Activated CD4-positive, alpha-beta memory T cell treated with anti-CD3 and anti-CD28 coated beads, Interleukin-2, amount 10 ng/mL, durations not matched to agents 7 days and 5 days (primary cell): ENCODE measurements at places on chromosomes 7 and 10. TPM values are rescaled to one million over a fixed set of nuclear protein-coding genes. Genes with fewer than 3 reads are reported as not detected.
A peak's percentile ranks its signal among the peaks of the same experiment; 100 is the strongest.

Gene GRM8
- not detected for total RNA-seq

Gene HTR5A
- not detected for total RNA-seq

Gene CCDC6
- 22.6 TPM for total RNA-seq

Gene MNX1
- 0.10 TPM for total RNA-seq

Gene BLNK
- not detected for total RNA-seq

Gene SERPINE1
- total RNA-seq, result 0.23 TPM

Gene CYP3A7
- not detected for total RNA-seq

Gene C10orf53
- total RNA-seq, result not detected

Gene DENND2A
- not detected for total RNA-seq

DNA sequence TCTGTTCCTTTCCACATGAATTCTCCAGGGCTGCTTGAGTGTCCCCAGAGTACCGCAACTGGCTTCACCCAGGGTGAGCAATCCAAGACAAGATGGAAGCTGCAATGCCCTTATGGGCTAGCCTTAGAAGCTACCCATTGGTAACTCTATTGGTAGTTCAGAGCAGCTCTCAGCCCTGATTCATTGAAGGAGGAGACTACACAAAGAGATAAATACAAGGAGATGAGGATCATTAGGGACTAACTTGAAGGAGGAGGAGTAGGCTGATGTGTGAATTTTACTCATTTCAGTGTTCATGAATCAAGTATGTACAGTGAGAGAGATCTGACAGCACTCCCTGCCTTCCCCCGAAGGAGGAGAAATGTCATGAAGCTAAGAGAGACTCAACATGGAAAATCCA is 124.0 kb downstream of the REEP3 start:
- DNase-seq, result no peak

DNA sequence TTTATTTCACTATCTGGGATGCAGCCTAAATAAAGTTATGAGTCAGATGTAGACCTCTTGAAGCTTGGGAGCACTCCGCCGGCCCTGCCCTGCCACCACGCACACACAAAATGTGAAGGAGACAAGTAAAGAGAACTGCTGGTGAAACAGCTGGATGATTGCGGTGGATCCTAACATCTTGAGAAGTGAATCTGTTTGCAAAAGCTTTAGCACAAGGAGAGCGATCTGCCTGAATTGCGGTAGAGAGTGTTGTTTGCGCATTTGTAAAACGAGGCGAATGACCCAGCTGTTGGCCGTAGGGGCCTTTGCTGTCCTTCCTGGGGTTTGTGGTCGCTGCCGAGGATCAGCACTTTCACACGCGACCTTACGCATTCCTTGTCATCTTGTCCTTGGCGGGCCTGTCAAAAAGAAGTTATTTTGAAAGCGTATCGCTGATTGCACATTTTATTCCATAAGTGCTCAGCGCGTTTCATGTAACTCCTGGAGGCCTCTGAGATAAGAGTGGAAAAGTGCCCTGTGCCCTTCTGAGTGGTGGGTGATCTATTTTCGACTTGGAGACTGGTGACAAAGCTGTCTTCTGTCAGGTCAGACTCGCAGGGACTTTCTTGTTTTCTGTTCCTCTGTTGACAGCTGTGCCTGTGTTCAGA is 40.8 kb downstream of the RBM20 start:
- no peak for DNase-seq

GRCh38 chr7:1555813-1556543 is at the start of gene TMEM184A:
TMEM184A (minus strand) TSS chr7:1556205; CDS start chr7:1555484, 721 bp downstream.
- peak; percentile 46 for DNase-seq

- no peak for DNase-seq
These were observed 322.0 kb upstream of the SEMA3D start for GRCh38 chr7:85508642-85509410.

- DNase-seq, result no peak
These were observed 3.2 kb upstream of the RAB18 start for GRCh38 chr10:27500886-27501285.

DNA sequence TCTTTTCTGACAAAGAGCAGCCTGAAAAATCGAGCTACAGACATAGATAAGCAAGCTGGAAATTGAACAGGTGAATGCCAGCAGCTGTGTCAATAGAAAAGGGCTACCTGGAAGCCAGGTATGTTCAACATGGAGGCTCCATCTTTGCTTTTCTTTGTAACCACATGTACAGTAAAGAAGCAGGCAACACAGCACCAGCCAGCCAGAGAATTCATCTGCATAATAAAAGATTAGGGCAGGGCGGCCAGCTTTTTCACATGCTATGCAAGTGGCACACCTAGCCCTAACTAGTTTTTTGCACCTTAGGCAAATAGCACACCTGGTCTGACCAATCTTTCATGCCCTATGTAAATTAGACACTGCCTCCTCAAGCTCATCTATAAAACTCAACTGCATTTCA is 25.7 kb downstream of the COG5 start:
- no peak for DNase-seq

DNA sequence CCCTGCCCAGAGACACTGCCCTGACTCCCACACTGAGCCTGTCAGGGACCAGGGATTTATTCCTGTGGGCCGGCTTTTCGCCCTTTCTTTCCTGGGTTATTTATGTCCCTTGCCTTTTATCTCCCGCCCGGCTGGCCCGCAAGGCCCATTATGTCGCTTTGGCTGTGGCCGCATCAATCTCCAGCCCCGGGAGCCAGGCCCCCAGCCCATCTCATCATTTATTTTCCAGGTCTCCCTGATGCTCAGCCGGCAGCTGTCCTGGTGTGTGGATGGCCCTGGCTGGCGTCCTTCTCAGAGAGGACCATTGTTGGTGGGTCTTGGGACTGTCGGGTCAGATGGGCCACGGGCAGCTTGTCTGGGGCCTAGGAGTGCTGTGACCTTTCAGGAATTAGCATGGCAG is 82.3 kb downstream of the FAM241B start:
- no peak for DNase-seq

DNA sequence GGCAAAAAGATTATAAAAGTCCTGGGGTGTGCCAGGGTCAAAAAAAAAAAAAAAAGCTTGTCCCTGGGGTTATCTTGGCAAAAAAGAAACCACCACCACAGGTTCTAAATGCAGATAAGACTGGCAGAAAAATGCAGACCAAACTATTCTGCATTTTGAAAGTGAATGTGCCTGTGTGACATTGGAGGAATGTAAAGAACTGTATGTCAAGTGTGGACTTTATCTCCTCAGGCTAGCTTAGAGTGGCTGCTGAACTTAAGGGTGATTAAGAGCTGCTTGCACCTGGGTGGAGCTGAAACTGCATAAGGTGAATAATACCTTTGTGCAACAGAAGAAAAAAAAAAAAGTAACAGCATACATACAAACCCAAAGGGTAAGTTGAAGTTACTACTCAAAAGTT is 1.3 kb upstream of the NAPEPLD start:
- DNase-seq, result no peak

GRCh38 chr7:124881981-124882380 is 47.6 kb downstream of the POT1 start:
- DNase-seq, result no peak

DNA sequence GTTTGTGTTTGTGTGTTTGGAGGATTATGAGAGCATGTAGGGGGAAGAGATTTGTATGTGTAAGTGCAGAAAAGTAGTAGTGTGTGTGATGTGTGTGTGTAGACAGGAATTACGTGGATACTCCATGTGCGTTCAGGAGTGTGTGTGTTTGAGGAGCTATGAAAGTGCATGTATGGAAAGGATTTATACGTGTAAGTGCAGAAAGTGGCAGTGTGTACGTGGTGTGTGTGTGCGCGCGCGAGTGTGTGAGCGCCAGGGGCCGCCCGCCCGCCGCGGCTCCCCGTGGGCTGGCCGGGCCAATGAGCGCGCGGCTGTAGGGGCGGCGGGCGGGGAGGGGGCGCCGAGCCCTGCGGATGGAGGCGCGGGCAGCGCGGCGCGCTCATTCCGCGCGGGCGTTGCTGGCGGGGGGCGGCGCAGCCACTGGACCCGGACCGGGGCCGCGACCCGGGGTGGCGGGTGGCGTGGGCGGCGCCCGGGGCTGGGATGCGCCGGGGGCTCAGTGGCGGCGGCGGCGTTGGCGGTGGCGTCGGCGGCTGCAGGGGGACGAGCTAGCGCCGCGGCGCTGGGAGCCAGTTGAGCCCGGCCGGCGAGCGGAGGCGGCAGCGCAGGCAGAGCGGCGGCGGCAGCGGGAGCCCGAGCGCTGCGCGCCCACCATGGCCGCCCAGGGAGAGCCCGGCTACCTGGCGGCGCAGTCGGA is at the start of gene BICC1:
BICC1 (plus strand) TSS at position 382 of the 697 bp plus-strand sequence; CDS start at position 654, 272 bp downstream.
- no peak for DNase-seq

DNA sequence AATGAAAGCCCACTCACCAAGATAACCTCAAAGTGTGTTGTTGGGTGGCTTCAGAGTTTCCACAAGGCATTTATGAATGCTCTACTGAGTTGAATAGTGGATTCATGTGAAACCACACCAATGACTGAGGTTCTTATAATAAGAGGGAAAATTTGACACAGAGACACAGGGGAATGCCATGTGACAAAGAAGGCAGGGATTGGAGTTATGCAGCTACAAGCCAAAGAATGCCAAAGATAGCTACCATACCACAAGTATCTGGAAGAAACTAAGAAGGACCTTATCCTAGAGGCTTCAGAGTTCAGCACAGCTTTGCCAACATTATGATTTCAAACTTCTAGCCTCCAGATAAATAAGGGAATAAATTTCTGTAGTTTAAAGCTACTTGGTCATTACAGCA is 68.0 kb upstream of the PCDH15 start:
- no peak for DNase-seq

DNA sequence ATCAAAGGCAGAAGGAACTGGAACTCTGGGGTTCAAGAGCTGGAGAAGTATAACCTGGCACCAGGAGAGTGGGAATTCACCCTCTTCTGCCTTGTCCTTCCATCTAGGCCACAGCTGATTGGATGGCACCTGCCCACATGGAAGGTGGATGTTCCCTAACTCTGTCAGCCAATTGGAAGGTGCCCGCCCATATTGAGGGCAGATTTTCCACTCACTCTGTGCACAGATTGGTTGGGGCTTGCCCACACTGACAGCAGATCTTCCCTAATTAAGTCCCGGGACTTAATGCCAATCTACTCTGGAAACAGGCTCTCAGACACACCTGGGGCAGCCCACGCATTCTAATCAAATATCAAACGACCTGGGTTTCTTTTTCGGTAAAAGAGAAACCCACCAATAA is 1142.3 kb upstream of the CELF2 start:
- no peak for DNase-seq

DNA sequence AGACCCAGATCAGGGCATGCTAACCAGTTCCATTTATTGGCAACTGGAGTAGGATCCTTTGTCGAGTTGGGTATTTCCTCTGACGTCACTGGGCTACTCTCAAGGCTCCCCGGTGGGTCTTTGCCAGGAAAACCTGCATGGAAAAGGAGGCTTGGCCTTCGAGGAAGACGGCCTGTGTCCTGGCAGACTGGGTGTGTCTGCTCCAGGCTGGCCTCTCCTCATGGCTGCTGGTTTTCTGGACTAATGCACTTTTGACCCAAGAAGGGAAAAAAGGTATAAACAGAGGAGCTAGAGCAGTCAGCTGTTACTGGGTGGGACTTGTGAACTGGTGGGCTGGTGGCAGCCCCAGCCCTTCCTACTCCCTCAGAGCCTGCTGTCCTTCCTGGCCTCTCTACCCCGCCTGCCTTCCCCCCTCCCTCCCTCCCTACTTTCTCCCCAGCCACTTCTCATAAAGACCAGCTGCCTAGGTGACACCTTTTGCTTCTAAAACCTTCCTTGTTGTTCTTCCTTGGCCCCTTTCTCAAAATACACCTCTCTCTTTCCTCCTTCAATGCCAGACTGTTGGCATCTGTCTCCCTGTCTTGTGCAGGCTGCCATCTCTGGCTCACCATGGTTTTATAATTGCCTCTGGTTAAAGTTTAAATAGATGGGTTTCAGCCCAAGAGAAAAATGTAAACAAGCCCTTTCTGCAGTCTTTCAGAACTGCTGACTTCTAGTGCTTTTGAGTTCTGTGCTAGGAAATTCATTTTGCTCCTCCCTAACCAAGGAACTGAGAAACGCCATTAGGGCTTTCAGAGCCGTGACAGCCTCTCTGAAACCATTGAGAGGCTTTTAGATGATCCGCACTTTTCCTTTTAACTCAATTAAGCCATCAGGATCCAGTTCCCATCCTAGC is 101.8 kb upstream of the MKLN1 start:
- no peak for DNase-seq

DNA sequence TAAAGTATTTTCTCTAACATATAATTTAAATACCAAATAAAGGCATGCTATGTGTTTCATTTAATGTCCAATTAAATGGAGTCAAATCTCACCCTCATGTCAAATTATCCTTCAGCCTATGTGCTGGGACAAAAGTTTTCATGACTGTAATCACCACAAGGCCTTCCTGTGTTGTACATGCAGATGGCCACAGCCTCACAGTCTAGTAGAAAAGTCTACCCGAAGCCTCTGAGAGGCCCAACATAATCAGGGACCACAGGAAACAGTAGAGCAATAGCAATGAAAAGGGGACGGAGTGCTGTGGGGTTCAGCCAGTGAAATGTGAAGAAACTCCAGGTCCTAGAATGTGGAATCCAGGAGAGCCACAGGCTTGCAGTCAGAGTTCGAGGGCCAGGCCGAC is 140.2 kb upstream of the KLF6 start:
- DNase-seq, result no peak

GRCh38 chr10:64156166-64156565 is 635.0 kb downstream of the REEP3 start:
- no peak for DNase-seq

DNA sequence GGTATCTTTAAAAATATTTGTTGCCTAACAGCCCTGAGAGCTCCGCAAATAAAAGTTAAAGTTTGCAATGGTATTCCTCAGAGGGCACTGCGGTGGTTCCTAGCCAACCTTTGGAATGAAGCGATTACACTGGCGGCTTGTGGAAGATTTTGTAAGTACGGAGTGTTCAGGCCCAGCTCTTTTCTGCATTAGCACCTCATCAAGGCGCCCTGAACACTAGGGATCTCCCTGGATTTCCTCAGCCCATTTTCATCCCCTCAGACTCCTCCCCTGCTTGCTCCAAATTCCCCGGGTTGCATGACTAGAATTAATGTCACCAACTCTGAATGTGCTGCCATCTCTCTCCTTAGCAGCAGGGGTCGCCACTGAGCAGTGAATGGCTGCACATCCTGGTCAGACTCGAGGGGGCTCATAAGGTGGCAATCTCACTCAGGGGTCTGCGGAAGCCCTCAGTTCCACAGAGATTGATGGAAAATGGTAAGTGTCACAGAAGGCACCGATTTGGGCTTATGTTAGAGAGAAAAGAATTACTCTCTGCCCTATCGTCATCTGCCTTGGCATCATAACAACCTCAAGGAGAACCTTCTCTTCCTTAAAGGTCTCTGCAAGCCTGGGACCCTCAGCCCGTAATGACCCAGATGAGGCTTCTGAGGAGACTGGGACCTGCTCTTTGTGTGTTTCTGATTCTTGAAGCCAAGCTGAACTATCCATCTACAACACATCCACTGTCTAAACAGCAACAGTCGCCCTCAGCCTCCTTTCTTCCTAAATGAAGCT is 262.8 kb upstream of the AOAH start:
- peak; percentile 63 for DNase-seq
